ENCODE measurements at places on chromosomes 16 and 17.

DNA sequence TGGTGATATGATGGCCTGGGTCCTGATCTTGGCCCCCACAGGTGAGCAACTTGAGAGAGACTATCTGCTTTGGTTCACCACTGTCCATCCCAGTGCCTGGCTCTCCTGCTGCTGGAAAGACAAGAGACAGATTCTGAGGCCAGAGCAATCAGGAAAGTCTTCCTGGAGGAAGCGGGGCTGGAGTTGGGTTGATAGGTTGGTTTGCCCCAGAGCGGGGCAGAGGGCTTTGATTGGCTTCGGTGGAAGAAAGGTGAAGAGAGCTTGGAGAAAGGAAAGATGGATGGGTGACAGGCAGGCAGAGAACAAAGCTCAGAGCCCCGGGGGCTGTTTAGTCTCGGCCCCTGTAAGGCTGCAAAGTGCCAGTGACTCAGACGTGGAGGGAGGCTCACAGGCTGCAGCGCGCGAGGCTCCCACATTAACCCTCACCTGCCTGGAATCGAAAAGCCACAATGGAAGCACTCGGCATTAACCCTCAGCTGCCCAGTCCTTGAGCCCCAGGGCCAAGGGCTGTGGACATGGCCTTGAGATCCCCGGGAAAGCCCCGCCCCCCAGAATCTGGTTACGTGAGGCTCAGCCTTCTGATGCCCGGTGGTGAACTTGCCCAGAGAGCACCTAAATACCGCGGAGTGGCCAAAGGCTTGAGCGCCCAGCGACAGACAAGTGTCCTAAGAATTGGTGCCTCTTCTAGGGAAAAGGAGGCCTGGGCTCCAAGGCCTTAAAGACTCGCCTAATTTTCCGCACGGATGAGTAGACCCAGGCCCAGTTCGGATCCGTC, 996 bp upstream of the CPNE2 start:
- DNase-seq, result no peak

DNA sequence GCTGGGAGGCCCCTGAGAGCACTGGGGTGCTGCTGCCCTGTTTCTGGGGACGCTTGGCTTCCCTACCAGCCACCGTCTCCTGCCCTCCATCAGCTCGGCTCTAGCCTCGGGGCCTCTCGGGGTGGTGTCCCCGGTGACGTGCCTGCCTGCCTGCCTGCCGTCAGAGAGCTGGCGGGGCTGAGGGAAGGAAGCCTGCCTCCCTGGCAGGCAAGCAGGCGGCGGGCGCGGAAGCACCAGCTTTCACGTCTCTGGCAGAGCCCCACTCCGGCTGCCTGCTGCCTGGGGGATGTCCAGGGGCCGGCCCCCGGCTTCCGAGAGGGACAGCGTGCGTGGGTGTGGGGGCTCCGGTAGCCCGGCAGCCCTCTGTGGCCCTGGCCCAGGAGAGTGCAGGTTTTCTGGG, 9.3 kb downstream of the CENPX start:
- DNase-seq, result no peak

DNA sequence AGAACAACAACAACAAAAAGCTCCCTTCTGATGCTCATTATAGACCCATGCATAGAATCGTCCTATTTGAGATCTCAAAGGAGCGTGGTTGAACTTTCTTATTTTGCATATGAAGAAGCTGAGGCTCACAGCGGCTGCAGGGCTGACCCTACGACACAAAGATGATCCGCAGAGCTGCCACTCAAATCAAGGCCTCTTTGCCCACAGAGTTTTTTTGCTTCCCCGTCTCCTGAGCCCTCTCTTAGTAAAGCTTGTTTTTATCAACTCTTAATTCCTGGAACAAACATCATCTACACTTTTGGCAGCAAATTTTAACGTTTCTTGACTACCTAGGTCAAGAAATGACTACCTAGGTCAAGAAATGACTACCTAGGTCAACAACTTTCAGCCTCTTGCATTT, 73.7 kb downstream of the C16orf95 start:
- DNase-seq, result no peak

DNA sequence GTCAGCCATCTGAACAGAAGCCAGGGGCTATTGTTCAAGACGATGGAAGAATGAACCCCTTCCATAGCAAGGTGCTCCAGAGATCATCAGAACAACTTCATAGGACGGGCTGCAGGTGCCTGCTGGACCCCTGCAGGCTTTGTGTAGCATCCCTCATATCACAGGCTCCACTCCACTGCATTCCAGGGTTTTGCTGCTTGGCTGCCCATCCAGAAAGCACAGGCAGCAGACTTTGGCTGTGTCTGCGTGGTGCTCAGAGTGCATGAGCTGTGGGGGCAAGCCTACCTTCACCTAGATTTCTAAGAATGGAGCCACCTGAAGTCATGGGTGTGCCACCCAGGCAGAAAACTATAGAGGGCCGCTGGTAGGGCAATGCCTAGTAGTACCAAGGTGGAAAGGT, 93.9 kb upstream of the NLRP1 start:
- no peak for DNase-seq

GRCh38 chr17:6040504-6040903, 29.7 kb upstream of the WSCD1 start:
- no peak for DNase-seq

- DNase-seq, result no peak
Measured at GRCh38 chr16:787321-787966, 737 bp downstream of the RPUSD1 start.

DNA sequence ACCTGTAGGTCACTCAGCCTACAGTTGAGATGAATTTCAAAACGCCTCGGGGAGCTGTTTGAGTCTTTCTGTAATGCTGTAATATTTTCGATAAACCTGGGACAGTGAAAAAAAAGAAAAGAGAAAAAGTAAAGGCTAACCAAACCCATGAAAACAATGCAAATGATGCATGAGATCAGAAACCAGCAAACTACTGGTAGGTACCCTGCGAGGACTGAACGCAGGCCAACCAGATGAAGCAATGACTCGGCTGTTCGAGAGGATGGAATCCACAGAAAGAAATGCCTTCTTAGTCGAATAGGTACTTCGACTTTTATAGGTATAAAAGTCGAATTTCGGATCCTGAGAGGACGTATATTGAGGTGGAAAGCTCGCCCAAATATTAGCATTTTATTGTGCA, 509 bp upstream of the ATAD5 start:
- no peak for DNase-seq

DNA sequence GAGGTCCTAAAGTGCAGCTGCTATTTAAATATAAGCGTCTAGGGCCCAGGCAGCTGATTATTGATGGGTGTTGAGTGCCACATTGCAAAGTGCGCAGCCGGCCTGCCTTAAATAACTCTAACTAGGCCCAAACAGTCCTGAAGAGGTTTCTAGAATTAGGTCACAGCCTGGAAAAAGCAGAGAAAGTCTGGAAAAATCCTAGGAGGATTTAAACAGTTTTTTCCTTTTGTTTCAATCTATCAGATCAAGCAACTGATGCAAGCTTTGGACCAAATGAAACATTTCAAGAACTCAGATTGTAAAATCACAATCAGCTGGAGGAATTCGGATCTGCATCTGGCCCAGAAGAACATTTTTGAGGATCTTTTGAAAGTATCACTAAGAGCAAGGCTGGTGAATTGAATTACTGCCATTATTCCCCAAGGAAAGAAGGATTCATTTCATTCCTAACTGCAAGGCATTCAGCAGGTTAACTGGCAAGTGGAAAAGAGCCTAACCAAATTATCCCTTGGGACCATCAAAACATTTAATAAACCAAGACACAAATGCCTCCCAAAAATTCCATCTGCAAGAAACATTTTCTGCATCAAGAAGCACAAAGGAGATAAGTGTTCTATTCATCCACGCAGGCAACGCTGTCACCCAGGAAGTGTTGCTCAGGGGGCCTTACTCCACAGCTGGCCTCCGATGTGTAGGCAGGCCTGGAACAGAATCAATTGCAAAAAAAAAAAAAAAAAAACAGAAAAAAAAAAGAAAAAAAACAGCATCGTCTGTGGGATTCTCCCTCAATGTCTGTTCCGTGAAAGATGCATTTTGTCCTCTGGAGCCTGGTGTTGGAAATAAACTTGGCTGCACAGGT, 46.1 kb downstream of the IRX3 start:
- no peak for DNase-seq

DNA sequence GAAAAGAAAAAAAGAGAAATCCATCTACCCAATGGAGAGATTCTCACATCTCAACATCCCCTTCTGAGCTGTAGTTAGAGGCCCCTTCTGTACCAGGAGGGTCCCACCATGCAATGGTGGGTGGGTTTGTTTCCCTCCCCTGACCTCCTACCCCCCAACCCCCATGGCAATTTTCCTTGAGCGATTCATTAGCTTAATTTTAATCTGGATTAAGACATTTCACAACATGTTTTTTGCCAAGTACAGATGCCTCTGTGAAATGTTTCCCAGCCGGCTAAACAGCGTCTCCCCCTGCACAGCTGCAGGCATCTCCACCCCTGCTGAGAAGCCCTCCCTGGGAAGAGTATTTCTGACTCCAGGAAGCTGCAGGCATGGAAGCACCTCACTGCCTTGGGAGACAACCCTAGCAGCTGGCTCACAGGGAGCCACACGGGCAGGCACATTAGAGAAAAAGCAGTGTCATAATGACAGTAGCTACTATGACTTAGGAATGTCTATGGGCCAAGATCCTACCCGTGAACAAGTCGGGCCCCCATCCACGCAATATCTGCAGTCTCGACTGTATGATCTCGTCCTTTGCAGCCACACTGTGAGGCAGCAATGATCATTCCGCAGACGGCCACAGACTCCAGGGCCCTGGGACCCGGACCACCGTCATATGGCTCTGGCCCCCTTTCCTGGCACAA, 117.3 kb downstream of the ADCY9 start:
- DNase-seq, result no peak

DNA sequence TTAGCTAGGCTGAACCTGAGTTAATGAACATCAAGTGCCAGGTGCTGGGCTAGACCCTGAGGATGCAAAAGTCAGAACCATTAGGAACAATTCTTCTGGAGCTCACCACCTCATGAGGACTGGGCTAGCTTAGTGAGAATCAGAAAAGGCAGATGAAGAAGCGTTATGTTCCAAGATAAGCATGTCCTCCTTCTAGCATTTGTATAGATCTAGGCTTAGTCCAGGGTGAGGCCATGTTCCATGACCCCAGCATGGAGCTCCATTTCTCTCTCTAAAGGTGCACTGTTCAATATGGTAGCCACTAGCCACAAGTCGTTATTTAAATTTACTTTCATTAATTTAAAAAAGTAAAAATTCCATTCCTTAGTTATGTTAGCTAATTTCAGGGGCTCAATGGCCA, 365.3 kb upstream of the CCL2 start:
- DNase-seq, result no peak

DNA sequence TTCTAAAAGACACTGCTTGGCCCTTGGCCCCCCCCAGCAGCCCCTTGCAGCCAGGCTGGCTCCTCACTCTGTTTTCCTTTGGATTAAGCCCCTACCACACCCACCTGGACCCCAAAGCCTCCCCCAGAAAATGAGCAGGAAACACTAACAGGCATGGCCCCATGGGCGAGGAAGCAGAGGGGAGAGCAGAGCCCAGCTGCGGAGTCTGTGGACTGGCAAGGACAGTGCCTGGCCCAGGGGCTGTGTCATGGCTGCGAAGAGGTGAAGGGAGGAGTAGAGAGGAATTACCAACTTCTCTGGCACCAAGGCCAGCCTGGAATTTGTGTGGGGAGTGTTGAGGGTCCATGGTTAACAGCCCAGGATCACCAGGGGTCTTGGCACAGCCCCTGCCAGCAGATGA, 47.4 kb downstream of the MRC2 start:
- DNase-seq, result no peak

DNA sequence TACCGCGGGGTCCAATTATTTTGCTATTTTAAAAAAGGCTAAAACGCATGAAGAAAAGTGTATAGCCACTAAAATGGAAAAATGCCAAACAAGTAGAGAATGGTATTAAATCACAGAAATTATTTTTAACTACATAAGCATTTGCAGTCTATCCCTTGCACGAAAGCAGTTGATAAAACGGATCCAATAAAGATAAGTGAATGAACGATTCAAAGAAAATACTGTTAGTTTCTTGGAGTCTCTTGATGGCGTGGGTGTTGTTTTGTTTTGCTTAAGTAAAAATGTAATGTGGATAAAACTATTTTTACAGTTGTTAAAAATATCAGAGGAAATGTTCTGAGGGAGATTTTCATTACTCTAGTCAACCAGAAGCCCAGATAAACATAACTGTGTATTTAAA, 9.3 kb downstream of the HS3ST3A1 start:
- DNase-seq, result no peak

- no peak for DNase-seq
Measured at GRCh38 chr16:83967838-83968305, at the start of gene NECAB2. Gene NECAB2, plus strand, starts transcription at chr16:83968244. Its CDS starts 405 bp downstream, at chr16:83968649.

DNA sequence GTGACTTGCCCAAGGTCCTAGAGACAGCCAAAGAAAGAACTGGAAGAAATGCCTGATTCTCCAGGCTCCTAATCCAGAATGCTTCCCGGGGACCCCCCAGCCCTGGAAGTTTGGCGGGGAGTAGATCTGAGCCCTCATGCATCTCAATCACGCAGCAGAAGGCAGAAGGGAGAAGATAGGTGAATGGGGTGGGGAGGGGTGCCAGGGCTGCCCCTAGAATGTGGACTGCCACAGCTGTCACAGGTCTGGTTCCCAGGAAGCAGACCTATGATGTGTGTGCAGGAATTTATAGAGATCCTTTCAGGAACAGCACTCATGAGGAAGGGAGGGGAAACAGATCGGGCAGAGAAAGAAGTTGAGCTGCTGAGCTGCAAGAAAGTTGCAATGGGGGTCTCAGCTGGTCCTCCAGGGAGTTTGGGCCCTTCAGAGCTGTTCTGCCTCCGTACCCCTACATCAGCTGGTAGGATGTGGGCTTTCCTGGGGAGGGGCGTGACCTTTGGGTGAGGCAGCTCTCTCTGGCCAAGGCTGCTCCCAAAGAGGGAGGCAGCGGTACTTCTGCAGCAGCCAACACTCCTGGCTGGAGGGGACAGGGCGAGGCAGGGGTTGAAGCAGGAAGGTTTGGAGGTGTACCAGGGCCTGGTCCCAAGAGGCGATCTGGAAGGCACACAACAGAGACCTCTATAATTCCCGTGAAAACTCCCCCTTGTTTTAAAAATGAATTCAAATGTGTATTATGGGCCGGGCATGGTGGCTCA, 43.4 kb downstream of the DNAH9 start:
- DNase-seq, result no peak

GRCh38 chr17:63082952-63083351, 116.9 kb downstream of the TANC2 start:
- no peak for DNase-seq

DNA sequence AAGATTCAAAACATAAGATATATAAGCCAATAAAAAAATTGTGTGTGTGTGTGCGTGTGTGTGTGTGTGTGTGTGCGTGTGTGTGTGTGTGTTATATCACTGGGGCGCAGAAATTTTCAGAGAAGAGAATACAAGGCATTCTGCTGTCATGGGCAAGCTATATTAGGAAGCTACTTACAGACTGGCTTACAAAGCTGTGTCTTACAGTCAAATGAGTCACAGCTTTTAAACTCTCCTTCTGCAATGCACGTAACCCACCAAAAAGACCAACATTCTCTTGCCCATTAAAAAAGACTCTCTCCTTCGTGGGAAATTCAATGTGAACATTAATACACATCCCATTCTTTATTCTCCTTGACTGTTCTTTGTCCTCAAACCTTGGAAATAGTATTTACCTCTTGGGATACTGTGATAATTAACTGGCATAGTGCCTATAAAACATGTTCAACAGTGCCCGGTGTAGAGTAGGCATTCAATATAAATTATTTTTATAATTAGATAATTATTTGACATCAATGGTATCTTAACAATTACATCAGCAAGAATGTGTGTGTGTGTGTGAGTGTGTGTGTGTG, 860.4 kb upstream of the SOX9 start:
- DNase-seq, result no peak

GRCh38 chr16:20114356-20114755, 40.7 kb upstream of the GPR139 start:
- DNase-seq, result no peak

GRCh38 chr17:75075597-75076336, 12.0 kb upstream of the SLC16A5 start:
- no peak for DNase-seq

GRCh38 chr17:27471321-27472269, 15.3 kb downstream of the KSR1 start:
- peak; percentile 53 for DNase-seq
